ENCODE measurements at places on chromosomes 11 and 22.

DNA sequence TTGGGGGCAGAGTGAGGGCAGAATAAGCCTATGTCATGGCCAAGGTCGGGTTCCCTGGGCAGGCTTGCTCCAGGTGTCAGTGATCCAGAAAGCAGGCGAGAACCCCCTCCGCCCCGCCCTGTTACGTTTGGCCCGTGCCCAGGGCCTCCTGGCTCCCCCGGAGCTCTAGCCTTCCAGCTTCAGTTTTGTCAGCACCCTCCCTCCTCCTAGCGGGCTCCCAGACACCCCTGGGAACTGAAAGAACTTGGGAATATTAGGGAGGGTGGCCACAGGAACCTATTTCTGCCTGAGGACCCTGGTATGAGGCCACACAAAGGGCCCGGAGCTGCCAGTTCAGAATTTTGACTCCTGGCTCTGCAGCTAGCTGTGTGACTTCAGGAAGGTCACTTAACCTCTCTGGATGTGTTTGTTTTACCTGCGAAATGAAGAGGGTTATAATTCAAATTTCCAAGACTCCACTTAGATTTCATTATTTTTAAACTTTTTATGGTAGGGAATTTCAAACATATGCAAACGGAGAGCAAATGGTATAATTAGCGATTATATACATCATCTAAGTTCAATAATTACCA is 1.2 kb downstream of the TUBA8 start:
- no peak for DNase-seq

DNA sequence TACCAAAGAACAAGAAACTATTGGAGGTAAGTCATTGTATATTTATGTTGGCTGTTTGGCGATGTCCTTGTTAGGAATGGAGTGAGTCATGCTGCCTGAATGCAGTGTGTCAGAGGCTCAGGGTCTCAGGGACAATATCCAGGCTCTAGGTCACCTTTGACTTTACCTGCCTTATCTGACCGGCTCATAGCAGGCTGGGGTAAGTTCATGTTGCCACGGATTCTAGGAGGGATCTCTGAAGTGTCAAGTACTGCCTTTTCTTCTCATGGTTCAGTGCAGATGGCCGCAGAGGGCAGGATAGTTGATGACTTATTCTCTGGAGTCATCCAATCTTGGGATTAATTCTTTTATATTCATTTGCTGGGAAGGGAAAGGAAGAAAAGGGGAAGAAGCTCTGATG is 53.2 kb downstream of the SPON1 start:
- DNase-seq, result no peak

DNA sequence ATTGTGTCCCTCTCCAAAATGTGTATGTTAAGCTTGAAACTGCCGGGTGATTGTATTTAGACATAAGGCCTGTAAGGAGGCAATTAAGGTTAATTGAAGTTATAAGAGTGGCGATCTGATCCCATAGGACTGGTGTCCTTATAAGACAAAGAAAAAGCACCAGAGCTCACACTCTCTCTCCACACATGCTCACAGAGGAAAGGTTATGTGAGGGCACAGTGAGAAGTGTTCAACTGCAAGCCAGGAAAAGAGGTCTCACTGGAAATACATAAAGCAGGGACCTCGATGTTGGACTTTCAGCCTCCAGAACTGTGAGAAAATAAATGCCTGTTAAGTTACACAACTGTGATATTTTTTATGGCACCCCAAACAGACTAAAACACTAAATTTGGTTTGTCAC is 1233.8 kb upstream of the CNTN5 start:
- no peak for DNase-seq

DNA sequence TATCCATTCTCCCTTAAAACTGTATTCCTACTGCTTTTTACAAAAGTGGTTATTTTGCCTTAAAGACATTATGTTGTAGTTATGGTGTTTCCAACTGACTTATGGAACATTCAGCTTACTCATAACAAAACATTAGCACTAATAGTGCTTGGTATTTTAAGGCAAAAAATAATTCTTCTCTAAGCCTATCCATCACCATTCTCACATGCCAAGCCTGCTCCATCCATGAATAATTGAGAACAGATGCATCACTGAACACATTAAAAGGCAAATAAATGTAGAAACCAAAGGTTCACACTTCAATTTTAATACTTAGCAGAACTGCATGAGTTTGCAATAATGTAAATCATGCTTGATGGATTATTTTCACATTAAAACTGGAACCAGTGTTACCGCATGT is 42.3 kb upstream of the DDI1 start:
- DNase-seq, result no peak

- no peak for DNase-seq
Observed at GRCh38 chr11:134363161-134363560, 31.4 kb downstream of the GLB1L2 start.

- no peak for DNase-seq
Observed at GRCh38 chr22:37669586-37669985, 5.8 kb upstream of the LGALS1 start.

- DNase-seq, result no peak
Observed at GRCh38 chr11:32229576-32230240, 138.8 kb downstream of the RCN1 start.

GRCh38 chr22:23786261-23786710 is 480 bp upstream of the SMARCB1 start:
- DNase-seq, result no peak

DNA sequence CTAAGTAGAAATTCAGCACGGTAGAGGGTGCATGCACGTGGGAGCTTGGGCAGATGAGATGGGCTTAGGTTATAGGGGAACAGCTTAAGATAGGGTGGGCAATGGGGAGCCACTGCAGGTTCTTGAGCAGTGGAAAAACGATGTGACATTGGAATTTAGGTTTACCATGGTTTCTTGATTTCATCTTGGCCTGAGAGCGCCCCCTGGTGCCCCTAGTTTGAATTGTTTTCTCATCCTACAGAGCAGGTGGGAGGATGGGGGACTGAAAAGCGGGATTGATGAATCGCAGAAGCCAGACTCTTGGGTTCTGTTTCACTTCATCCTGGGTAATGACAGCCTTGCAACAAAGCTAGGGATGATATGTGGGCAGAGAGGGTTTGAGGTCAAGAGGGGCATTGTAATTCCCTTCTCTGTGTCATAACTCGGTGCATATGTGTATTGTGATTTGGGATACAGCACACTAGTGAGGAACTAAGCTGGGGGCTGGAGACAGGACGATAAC is 6.7 kb upstream of the MCAM start:
- DNase-seq, result peak; percentile 71

DNA sequence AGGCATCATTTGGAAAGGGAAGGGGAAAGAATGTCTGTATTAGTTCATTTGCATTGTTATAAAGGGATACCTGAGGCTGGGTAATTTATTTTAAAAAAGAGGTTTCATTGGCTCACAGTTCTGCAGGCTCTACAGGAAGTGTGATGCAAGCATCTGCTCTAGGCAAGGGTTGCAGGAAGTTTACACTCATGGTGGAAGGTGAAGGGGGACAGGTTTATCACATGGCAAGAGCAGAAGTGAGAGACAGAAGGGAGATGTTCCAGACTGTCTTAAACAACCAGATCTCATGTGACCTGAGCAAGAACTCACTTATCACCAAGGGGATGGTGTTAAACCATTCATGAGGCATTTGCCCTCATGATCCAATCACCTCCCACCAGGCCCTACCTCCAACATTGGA is 90.6 kb downstream of the CCDC83 start:
- no peak for DNase-seq

GRCh38 chr11:72598466-72598865 is 75.8 kb downstream of the PDE2A start:
- no peak for DNase-seq

GRCh38 chr11:100105255-100105981 is 581.7 kb upstream of the ARHGAP42 start:
- no peak for DNase-seq

GRCh38 chr22:19178657-19179496 is at the start of gene SLC25A1:
TSS of gene SLC25A1 (minus strand) at chr22:19178736. CDS start at chr22:19178673, 63 bp downstream.
- peak; percentile 60 for DNase-seq

DNA sequence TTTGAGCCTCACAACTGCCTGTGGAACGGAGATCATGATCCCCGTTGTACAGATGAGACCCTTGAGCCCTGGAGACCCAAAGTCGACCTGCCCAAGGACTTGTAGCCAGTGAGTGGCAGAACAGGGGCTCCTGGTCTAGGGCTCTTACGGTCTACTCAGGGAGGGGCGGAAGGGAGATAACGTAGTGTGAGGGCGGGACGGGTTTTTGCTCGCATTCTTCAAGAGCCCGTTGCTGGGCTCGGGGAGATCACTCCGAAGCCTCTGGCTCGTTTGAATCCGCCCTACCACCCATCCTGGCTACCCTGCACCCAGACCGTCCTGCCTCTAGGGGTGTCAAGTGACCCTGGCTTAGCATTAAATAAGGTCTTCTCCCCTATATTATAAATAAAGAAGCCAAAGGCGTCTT is 639 bp downstream of the CRY2 start:
- DNase-seq, result no peak

- no peak for DNase-seq
Observed at GRCh38 chr11:87173185-87174039, 135.7 kb downstream of the TMEM135 start.

GRCh38 chr11:98835335-98835734 is 185.4 kb upstream of the CNTN5 start:
- no peak for DNase-seq

GRCh38 chr11:112298535-112298934 is 37.9 kb upstream of the PLET1 start:
- no peak for DNase-seq

DNA sequence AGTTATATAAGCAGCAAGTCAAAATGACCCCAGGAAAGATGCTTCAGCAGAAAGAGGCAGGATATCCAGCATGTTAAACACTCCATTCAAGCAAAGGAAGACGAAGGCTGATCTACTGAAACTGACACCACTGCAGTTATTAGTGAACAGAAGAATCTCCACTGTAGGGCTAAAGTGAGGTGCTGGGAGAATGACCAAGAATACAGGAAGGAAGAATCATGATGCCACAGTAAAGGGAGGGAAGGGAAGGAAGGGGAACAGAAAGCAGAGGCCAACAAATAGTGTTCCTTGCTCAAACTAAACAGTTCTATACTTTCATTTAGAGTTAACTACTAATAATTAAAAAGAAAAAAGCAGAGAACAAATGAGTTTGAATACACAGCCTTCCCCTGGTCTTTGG is 92.5 kb downstream of the SIK3 start:
- no peak for DNase-seq

DNA sequence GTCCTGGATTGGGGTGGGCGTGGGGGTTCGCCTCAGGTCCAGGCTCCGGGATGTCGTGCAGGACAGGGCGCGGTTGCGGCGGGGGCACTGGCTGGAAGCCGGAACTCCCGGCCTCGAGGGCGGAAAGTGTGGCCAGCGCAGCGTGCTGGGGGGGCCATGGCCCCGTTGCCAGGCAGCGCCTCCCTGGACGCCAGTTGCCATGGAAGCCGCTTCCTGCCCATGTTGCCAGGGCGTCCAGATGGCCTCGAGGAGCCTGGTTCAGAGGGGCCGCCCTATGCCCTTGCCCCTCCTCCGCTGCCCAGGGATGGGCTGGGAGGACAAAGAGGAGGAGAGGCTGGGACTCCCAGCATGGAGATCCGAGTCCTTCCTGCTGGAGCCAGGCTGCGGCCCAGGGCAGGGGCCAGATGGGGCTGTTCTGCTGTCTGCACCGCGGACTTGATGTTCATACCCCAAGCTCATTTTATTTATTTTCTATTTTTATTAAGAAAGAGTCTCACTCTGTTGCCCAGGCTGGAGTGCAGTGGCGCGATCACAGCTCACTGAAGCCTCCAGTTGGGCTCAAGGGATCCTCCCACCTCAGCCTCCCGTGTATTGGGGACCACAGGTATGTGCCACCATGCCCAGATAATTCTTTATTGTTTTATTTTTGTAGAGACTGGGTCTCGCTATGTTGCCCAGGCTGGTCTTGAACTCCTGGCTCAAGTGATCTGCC is 4.6 kb upstream of the CCDC188 start:
- no peak for DNase-seq

- DNase-seq, result no peak
Observed at GRCh38 chr11:83721263-83721662, 435.1 kb upstream of the CCDC90B start.

- no peak for DNase-seq
Observed at GRCh38 chr22:50523806-50524675, 1.4 kb downstream of the SCO2 start.

DNA sequence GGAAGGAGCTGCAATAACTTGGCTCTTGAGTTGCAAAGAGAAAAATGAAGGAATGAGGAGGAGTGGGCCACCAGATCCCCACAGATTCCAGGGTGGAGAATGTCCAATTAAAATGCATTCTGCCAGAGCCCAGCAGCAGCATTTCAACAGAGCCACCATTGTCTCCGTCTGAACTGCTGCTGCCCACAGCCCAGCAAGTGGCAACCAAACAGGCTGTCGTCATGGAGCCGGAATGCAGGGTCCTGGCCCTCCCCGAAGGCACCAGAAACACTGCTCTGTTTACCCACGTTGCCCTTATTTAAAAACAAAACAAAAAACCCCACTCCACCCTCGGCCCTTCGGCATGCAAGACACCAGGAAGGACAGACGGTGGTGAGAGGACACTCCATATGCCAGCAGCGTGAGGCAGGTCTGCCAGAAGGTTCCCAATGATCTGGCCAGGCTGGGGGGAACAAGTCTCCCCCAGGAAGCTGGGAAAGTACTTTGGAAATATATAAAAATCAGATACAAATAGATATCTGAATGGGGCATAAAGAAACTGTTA is 32.5 kb downstream of the PLEKHA7 start:
- no peak for DNase-seq

- DNase-seq, result no peak
Observed at GRCh38 chr22:32623943-32624342, 149.3 kb downstream of the FBXO7 start.

- DNase-seq, result no peak
Observed at GRCh38 chr11:65849771-65850216, 8.2 kb downstream of the CFL1 start.

DNA sequence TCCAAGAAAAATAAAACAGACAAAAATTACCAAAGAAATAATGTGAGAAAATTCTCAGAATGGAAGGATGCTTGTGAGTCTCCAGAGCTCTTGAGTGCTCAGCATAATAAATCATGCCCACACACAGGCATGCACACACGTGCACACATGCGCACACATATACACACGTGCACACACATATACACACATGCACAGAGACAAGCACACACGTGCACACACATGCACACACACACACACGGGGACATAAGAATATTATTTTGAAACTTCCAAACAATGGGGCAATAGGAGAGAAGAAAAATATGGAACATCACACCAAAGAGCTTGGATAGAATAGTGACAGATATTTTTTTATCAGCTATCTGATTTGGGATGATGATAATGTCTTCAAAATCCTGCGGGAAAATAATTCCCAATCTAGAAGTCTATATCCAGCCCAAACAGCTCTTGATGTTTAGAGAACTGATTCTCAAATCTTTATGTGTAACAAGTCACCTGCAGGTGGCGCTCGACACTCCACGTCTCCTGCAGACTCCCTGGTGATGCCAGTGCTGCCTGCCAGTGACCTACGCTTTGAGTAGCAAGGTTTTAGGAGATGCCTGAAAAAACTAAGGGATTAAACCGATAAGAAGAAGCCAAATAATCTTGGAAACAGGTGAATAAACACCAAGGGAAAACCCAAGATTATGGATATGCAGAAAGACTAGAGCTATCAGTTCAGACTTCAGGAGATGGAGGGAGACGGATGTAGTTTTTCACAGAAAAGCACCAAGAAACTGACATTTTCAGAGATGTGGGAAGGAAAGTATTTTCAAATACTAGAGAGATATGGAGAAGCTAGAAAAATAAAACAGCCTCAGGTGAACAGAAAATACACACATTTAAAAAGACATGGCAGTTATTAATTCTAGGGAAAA is 743.6 kb downstream of the ETS1 start:
- peak; percentile 11 for DNase-seq

- DNase-seq, result no peak
Observed at GRCh38 chr11:111634981-111635705, 32.9 kb downstream of the SIK2 start.

GRCh38 chr11:105168457-105168856 is 28.9 kb upstream of the CARD18 start:
- no peak for DNase-seq
